ENCODE measurements at places on chromosomes 13 and 19. TPM values are rescaled to one million over a fixed set of nuclear protein-coding genes. Genes with fewer than 3 reads are reported as not detected.
A peak's percentile ranks its signal among the peaks of the same experiment; 100 is the strongest.

- DNase-seq: no peak
These were observed 24.6 kb upstream of the CCDC124 start for GRCh38 chr19:17908244-17908643.

- DNase-seq: no peak
These were observed 12.1 kb downstream of the IGFL1 start for GRCh38 chr19:46241626-46242025.

DNA sequence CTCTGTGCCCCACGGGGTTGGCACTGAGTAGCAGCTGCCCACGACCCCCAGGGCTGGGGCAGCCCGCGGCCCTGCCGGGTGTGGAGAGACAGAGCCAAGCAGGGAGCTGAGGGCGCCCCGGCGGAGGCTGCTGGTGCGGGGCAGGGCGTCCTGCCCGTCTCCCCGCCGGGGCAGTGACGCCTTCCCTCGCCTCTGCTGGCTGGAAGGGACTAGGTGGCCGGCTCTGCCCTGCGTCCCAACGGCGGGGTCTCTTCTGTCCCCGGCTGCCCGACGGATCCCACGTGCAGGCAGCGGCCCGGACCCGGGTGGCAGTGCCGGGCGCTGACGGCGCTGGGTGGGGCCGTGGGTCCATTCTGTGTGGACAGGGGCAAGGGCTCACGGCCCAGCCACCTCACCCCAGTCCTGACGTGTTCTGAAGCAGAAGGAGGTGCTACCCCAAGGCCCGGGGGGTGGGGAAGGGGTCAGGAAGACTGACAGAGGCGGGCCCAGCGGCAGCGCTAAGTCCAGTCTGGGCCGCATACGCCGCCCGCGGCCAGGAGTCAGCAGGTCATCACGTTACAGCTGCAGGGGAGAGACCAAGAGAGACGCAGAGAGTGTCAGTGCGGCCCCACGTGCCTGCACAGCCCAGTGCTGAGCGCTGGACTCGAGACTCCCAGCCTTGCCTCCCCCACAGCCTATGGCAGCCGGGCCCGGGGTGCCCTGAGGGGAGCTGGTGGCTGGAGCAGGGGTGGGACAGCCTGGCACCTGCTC is 15.1 kb upstream of the PLPP2 start:
- no peak for DNase-seq

DNA sequence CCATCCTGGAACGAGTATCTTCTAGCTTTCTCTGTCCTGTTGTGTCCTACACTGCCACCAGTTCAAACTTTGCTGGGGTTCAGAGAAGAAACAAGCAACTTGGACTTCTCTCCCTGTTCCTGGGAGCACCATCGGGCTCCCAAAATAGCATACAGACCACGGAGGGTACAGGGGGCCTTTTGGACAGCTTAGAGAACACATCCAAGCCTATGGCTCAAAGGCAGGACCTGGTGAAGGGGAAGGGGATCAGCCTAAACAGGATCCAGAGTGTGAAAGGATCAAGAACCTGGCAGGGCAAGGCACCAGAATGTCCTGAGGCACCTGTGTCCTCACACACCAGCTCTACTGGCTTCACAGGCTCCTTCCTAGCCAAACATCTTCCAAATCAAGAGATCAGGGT is 1336.5 kb downstream of the UQCRFS1 start:
- DNase-seq: no peak

- no peak for DNase-seq
These were observed 343.8 kb downstream of the RBM26 start for GRCh38 chr13:79062291-79062690.

- no peak for DNase-seq
These were observed 1.1 kb downstream of the GALP start for GRCh38 chr19:56176881-56177280.

DNA sequence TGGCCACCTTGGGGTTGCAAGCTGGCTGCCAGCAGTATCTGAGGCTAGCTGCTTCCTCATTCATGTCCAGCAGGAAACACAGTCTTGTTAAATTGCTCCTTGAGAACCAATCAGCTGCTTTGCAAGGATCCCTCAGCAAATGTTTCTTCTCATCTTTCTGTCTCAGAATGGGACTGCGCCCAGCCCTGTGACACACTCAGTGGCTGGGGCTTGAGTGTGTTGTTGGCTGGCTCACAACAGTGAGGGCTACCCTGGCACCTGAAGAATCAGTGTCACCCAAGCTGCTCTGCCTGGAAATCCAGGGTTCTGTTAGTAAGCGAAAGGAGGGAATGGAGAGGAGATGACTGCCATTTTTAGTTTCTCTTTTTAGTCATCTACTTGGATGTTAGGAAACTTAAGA is 317.2 kb downstream of the DCT start:
- DNase-seq: no peak

GRCh38 chr13:57314897-57315520 is 148.0 kb downstream of the PRR20E start:
- no peak for DNase-seq

DNA sequence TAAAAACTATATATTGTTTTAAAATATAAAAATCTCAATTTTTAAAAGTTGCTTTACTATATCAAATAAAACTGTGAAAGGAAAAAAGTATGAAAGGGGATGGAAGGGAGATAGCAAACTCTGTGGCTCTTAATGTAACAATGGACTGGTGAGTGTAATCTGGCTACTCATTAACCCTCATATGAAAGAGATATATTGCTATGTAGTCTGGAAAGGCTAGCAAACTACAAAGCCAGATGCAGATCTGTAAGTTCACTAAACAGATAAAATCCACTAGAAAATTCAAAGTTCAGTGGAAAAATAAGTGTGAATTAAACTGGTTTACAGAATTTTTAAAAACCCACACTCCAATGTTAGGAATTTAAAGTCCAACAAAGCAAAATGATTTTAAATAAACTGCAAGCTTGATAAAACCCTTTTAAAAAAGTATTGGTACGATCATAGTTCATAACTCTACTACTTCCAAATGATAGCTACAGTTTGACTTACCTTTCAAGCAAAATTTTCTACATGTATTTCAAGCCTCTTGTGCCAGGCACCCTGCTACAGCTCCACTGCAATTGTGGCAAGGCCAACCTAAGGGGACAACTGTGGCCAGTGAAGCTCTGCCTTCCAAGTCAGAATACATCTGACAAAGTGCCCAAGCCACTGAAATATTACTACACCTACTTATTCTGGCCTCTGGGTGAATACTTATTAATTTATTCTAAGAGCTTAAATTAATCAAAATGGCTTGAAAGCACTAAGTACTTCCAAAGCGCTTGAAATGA is 647 bp upstream of the ELF1 start:
- DNase-seq: no peak

GRCh38 chr13:99039718-99040280 is 61.9 kb upstream of the DOCK9 start:
- DNase-seq: no peak

GRCh38 chr19:32709032-32709431 is 10.5 kb upstream of the TDRD12 start:
- DNase-seq: no peak

DNA sequence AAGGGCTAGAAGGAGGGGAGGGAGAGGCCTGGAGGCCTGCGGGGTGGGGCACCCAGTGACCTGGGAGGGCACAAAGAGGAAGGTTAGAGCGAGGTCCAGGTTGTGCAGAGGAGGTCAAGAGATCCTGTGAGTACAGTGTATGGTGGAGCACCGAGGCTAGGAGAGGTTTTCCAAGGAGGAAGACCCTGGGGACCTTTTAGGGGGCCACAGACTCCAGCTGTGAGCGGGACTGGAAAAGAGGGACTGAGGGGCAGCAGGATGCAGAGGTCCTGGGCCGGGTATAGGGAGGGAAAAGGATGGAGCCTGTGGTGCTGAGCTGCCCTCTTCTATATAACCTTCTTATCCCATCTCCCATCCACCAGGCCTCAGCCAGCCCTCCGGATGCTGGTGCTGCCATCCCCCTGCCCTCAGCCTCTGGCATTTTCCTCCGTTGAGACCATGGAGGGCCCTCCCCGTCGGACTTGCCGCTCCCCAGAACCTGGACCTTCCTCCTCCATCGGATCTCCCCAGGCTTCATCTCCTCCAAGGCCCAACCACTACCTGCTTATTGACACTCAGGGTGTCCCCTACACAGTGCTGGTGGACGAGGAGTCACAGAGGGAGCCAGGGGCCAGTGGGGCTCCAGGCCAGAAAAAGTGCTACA is 863 bp downstream of the ZNF581 start:
- no peak for DNase-seq

DNA sequence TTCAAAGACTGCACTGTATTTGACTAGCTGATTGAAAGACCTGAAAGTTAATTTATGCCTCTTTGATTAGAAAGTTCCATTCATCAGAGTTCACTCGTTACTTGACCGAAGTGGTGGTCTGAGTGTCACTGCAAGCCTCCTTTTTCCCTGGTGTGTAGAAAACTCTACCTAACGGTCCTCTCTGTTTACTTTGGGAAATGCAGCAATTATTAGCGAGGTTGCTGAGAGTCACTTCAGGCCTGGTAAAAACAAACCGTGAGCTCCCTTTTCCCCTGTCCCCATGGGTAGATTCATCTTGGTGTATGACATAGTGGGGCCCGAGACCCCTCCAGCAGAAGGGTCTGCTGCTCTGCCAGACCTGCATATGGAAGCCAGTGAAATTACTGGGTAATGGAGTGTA is 126.8 kb upstream of the RNF113B start:
- DNase-seq: no peak

- DNase-seq: no peak
These were observed 247.7 kb downstream of the OLFM4 start for GRCh38 chr13:53276265-53276664.

DNA sequence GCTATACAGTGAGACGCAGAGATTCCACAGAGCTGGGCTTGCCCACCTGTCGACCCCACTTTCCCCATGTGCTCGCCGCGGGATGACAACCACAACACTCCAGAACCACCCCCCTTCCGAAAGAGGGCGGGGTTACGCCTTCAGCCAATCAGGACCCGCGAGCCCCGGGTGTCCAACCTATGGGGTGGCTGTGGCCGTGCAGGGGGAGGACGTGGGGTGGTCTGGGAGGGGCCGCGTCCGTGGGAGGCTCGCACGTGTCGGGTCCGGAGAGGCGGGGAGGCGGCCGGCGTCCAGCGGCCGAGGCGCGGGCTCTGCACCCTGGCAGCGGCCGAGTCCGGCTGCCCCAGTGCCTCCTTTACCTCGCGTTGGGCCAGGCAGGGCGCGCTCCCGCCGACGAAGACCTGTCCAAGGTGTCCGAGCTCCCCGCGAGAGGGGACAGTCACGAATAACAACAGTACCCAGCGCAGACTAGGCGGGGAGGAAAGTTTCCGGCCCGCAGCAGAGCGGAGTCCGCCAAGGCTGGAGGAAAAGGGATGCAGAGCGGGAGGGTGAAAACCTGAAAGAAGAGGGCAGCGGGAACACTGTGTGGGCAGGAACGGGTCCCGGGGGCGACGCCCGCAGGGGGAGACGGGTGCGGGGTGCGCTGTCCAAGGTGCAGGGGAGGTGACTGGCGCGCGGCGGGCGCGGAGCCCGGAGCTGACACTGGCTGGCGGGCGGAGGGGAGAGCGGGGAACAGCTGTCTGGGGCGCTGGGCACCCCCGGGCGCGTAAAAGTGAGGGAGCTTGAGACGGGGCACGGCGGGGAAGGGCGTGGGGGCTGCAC is 911 bp downstream of the ENOX1 start:
- peak; percentile 55 for DNase-seq

GRCh38 chr19:7492558-7492957 is 3.7 kb upstream of the PEX11G start:
- peak; percentile 24 for DNase-seq

DNA sequence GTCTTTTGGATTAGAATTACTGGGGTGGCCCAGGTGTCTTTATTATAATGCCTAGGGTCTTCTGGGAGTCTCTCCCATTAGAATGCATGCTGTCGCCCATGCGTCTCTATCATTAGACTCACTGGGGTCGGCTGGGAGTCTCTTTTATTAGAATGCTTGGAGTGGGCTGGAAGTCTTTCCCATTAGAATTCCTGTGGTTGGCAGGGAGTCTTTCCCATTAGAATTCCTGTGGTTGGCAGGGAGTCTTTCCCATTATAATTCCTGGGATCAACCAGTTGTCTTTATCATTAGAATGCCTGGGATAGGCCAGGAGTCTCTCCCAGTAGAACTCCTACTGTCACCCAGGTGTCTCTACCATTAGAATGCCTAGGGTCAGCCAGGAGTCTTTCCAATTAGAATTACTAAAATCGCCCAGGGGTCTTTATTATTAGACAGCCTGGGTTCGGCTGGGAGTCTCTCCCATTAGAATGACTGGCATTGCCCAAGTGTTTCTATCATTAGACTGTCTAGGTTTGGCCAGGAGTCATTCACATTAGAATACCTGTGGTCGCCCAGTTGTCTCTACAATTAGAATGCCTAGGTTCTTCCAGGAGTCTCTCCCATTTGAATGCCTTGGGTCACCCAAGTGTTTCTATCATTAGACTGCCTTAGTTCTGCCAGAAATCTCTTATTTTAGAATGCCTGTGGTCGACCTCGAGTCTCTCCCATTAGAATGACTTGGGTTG is 1558.5 kb downstream of the UQCRFS1 start:
- DNase-seq: no peak

DNA sequence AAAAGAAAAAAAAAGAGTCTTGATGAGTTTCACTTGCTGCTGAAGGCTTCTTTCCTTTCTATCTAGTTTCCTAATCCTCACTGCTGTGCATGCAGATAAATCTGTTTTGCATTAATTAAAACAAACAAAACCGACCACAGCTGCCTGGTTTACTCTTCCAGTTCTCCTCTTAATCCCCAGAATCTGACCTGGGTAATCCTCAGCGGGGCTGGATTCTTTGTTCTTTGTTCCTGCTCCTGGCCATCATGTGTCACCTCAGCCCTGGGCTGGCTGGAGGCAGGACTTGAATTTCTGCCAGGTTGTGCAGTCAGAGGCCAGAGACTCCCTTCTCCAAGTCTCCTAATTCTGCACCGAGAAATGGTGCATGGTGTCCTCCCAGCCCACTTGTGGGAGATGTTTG is 52.2 kb upstream of the CYP4F8 start:
- DNase-seq: no peak

GRCh38 chr13:65112531-65112941 is 2117.6 kb downstream of the PCDH9 start:
- DNase-seq: no peak

- no peak for DNase-seq
These were observed 6.5 kb downstream of the DOT1L start for GRCh38 chr19:2170219-2170618.

DNA sequence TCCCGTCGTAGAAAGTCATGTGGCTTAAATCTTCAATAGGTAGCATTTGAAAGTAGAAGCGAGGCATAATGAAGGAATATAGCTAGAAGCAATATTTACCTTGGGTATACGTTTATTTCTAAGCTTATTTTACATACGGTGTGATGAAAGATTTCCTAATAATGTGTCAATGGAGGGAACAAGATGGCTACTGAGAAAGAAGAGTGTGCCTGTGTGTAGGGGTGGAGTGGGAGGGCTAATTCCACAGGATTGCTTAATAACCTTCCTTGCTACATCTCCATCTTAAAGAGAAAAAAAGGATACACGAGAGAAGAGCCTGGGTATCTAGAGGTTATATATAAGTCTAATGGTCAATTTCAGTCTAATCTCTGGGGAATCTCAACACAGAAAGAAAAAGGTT is 2.0 kb downstream of the SPART start:
- DNase-seq: peak; percentile 61

Gene CEACAM7
- not detected for total RNA-seq

Gene TMEM145
- 0.17 TPM for total RNA-seq

Gene RTBDN
- total RNA-seq: not detected

Gene ATP4A
- total RNA-seq: not detected

Gene TTC9B
- not detected for total RNA-seq

Gene UBA52
- 1,144 TPM for total RNA-seq

Gene ZNF221
- 2.0 TPM for total RNA-seq

Gene MBD3L3
- total RNA-seq: not detected

Gene HNRNPM
- total RNA-seq: 69.7 TPM

Gene CYP2B6
- total RNA-seq: not detected

Gene CALR3
- not detected for total RNA-seq

Gene CLC
- total RNA-seq: not detected

Data from NCI-H460 (cell line).